ENCODE measurements at places on chromosomes 12 and 14.

- peak; percentile 16 for DNase-seq
Observed at GRCh38 chr12:69059465-69060457, 126.8 kb upstream of the CPM start.

DNA sequence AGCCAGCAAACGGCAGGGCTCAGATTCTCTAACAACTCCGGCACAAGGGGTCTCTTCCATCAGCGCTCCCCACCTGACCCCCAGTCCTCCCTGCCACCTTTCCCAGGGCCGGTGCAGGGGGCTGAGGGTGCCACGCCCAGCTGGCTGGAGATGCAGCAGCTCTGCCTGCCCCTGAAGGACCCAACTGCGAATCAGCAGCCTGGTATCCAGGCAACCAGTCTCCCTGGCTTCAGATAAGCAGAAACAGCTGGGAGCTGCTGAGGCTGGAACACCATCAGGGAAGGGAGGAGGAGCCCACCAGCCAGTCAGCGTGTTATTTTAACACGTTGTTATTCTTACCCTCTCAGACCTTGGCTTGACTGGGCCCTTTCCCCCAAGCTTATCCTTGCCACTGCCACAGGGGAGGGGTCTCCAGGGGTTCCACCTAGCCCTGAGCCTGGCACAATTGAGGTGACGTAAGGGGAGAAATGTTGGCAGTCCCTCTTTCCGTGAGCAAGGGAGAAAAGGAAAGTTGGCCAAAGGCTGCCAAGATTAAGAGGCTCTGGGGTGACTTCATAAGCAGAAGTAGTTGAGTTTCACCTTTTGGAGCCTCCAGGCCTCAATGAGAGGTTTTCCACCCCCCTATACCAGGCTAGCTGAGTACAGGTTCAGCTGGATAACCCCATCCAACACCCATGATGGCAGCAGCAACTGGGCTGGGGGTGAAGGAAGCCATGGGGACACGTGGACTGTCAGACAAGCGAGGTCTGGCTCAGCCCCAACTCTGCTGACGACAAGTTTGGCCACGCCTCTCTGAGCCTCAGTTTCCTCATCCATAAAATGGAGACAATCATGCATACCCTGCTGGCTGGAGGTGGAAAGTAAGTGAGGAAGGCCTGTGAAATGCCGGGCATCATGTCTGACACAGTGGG, 91.1 kb downstream of the IRF2BPL start:
- DNase-seq: no peak

GRCh38 chr12:836952-837351, 84.6 kb downstream of the WNK1 start:
- DNase-seq: no peak

- no peak for DNase-seq
Observed at GRCh38 chr14:90523544-90523943, 126.7 kb downstream of the CALM1 start.

- no peak for DNase-seq
Observed at GRCh38 chr12:123950476-123951349, 21.9 kb downstream of the CCDC92 start.

- no peak for DNase-seq
Observed at GRCh38 chr14:45810152-45810872, 557.3 kb upstream of the MIS18BP1 start.

DNA sequence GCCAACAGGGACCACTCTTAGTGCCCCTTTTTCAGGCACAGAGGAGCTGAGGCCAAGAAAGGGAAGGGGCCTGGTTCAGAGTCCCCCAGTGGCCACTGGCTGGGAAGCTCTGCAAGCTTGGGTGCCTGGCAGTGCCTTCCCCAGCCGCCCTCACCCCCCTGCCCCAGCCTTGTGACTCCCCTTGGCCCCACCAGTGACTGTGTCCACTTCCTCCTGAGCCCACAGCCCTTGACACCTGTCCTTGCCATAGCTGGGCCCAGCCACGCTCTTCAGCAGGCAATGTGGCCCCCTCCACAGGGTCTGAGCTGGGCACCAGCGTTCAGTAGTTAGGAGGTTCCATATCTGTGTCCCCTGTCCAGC, 19.0 kb upstream of the C14orf180 start:
- DNase-seq: no peak

- DNase-seq: no peak
Observed at GRCh38 chr12:76426160-76426559, 77.9 kb upstream of the BBS10 start.

GRCh38 chr12:5643266-5643665, 211.4 kb downstream of the NTF3 start:
- DNase-seq: no peak

DNA sequence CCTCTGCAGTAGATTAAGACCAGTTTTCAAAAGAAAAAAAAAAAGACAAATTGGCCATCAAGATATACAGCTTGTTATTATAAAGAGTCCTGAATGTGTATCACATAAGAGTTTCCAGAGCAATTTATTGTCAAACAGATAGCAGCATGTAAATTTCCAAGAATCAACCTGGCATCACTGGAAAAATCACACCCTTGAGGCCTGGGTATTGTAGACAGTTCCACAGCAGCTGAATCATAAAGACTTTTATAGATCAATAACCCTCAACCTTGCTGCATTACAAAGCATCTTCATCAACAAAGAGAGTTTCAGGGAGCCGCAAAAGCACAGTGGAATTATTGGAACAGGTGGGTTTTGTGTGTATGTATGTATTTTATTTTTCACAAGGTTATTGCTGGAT, 94.6 kb upstream of the LRIG3 start:
- DNase-seq: no peak

DNA sequence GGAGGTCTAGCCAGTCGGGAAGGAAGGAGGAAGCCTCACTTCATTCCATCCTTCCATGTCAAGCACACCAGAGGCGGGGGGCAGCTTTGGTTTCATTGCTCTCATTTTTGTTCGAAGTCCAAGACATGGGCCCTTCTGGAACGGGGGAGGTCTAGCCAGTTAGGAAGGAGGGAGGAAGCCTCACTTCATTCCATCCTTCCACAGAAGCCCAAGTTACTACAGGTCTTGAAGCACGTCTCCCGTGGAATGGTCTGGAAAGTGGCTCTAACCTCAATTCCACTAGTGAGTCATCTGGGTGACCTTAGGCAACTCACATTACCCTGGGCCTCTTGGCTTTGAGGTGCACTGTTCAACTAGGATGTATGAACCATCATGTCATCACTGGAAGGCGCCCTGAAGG, 156.3 kb downstream of the NTF3 start:
- no peak for DNase-seq

GRCh38 chr14:39491134-39491571, 58.9 kb upstream of the FBXO33 start:
- DNase-seq: no peak

- DNase-seq: no peak
Observed at GRCh38 chr12:64992641-64993040, 128.5 kb downstream of the WIF1 start.
